K562 (cell line): ENCODE measurements at places on chromosomes 3 and 15. TPM values are rescaled to one million over a fixed set of nuclear protein-coding genes. Genes with fewer than 3 reads are reported as not detected.
A peak's percentile ranks its signal among the peaks of the same experiment; 100 is the strongest.

The USP13 gene
- 0.94 and 1.4 TPM in 2 replicates for total RNA-seq

The SMCO1 gene
- total RNA-seq: 0.20 TPM in 1 of 2 replicates, not detected in the other

The TERC gene
- 21.6 and 29.3 TPM in 2 replicates for total RNA-seq

The FBXL2 gene
- total RNA-seq: 1.6 and 2.2 TPM in 2 replicates

The SAXO2 gene
- total RNA-seq: 5.7 and 8.2 TPM in 2 replicates

The KCNMB3 gene
- 9.9 and 14.3 TPM in 2 replicates for total RNA-seq

The TPRA1 gene
- total RNA-seq: 19.4 and 21.5 TPM in 2 replicates

The KATNBL1 gene
- total RNA-seq: 27.8 and 30.0 TPM in 2 replicates

The PLCH1 gene
- 0.42 and 0.53 TPM in 2 replicates for total RNA-seq

The HYPK gene
- total RNA-seq: 23.7 and 27.7 TPM in 2 replicates

The INSYN1 gene
- total RNA-seq: not detected in 2 replicates

The P2RY1 gene
- 23.1 and 24.3 TPM in 2 replicates for total RNA-seq

The PLIN1 gene
- not detected in 2 replicates for total RNA-seq

DNA sequence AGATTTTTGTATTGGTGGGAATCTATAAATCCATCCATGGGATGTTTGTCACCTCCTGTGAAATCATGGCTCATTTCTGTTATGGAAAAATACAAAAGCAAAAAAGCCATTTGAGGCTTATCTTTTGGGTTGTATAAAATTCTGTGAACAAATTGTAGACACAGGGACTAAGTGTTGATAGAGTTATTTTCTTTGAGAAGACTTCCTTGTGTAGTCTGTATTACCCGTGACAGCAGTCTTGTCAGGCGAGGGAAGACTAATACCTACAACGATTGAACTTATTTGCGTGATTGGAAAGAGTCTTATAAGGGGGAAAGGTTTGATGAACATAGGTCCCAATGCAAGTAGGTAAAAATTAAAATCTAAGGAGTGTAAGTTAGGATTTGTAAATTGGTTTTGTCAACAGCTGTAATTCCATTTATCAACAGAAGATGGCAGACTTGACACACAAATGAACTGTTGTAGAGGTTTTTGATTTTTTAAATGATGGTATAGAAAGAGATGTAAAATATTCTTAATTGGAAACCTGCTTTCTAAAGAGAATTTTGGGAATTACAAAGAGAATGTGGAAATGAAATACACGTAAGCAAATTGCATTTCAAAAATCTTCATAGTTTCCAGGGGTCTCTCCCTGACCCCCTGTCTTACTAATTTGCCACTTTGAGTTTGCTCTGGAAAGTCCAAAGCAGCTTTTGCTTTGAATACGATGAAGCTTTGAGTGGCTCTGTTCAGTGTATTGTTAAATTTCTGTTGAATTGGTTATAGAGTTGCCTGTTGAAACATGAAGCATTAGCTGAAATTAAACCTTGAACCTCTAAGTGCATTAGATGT is 33.2 kb downstream of the SLC25A26 start:
- no peaks in the 10 kb centered on the region for H3K36me3 ChIP-seq
- H3K4me3 ChIP-seq: no peak overlapping the region
- H3K27me3 ChIP-seq: no peaks in the 10 kb centered on the region
- no peaks in the 10 kb centered on the region for H3K4me1 ChIP-seq

GRCh38 chr15:38243278-38244055 is 9.2 kb upstream of the SPRED1 start:
- no peaks in the 10 kb centered on the region for H3K4me1 ChIP-seq
- no peak overlapping the region for H3K4me3 ChIP-seq
- no peak for DNase-seq
- H3K27me3 ChIP-seq: peaks cover 3% of the 10 kb centered on the region; the same call in 1 of the 2 replicates
- no peak overlapping the region for H3K27ac ChIP-seq
- H3K36me3 ChIP-seq: no peaks in the 10 kb centered on the region

DNA sequence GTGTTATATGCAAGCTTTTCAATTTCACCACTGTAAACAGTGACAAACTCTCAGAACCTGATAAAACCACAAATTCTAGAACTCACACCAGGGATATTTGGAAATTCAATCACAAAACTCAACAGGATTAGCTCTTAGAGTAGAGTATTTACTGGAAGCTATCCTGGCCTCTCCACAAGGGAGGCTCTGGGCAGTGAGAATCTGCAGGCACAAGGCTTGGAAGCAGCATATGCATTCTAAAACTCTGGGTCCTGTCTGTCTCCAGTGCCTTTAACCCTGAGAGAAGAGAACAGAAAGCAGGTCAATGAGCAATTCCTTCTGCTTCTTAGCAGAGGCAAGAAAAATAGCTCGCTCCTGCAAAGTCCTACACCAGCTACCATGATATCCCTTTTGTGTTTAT is 23.4 kb downstream of the PLSCR4 start:
- no peaks in the 10 kb centered on the region for H3K4me1 ChIP-seq
- H3K27ac ChIP-seq: no peak overlapping the region
- no peaks in the 10 kb centered on the region for H3K36me3 ChIP-seq
- DNase-seq: no peak
- no peak overlapping the region for H3K4me3 ChIP-seq

DNA sequence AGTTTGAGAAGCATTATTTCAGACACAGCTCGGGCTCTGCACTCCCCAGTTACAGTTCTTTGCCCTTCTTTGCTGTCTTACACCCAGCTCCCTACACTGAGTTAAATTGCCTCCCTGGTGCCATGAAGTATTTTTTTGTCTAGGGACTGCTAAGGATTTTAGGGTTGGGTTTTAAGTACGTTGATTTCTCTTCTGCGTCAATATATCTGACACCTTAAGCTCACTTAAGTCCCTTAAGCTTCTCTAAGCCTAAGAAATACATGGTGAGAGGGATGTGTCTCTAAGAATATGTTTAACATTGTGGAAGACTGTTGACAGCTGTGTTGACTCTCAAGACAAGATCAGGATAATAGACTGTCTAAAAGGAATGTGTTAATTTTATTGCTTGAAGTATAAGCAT is 400.5 kb downstream of the PTPRG start:
- DNase-seq: no peak
- no peaks in the 10 kb centered on the region for H3K36me3 ChIP-seq
- H3K27ac ChIP-seq: no peak overlapping the region
- H3K27me3 ChIP-seq: no peaks in the 10 kb centered on the region

- no peak overlapping the region for H3K4me3 ChIP-seq
- DNase-seq: peak; percentile 20
- H3K27ac ChIP-seq: no peak overlapping the region
- H3K4me1 ChIP-seq: no peaks in the 10 kb centered on the region
- peaks cover 45% of the 10 kb centered on the region for H3K27me3 ChIP-seq
These were observed 6.5 kb downstream of the CCDC33 start for GRCh38 chr15:74242441-74243185.

- no peaks in the 10 kb centered on the region for H3K36me3 ChIP-seq
- H3K4me3 ChIP-seq: no peak overlapping the region
- H3K4me1 ChIP-seq: peaks cover 5% of the 10 kb centered on the region; the same call in 1 of the 2 replicates
- H3K27me3 ChIP-seq: no peaks in the 10 kb centered on the region
- H3K27ac ChIP-seq: no peak overlapping the region
These were observed 46.0 kb upstream of the C3orf22 start for GRCh38 chr3:126604691-126605090.

GRCh38 chr3:125309476-125309875 is 65.6 kb downstream of the ZNF148 start:
- no peak overlapping the region for H3K4me3 ChIP-seq
- peaks cover 3% of the 10 kb centered on the region; the same call in 1 of the 3 replicates for H3K4me1 ChIP-seq
- H3K36me3 ChIP-seq: peaks cover 20% of the 10 kb centered on the region
- no peak overlapping the region for H3K27ac ChIP-seq
- no peaks in the 10 kb centered on the region for H3K27me3 ChIP-seq

- no peaks in the 10 kb centered on the region for H3K36me3 ChIP-seq
- DNase-seq: no peak
- H3K4me3 ChIP-seq: no peak overlapping the region
These were observed 35.8 kb upstream of the UMPS start for GRCh38 chr3:124694486-124694885.

- H3K4me1 ChIP-seq: no peaks in the 10 kb centered on the region
- no peaks in the 10 kb centered on the region for H3K27me3 ChIP-seq
- H3K27ac ChIP-seq: no peak overlapping the region
- H3K4me3 ChIP-seq: no peak overlapping the region
These were observed 3.3 kb downstream of the AMIGO3 start for GRCh38 chr3:49716169-49716568.

- no peak overlapping the region for H3K4me3 ChIP-seq
- H3K27me3 ChIP-seq: no peaks in the 10 kb centered on the region
- H3K27ac ChIP-seq: no peak overlapping the region
- no peak for DNase-seq
- peaks cover 67% of the 10 kb centered on the region for H3K36me3 ChIP-seq
These were observed 2.1 kb downstream of the TMEM43 start for GRCh38 chr3:14126887-14127505.

GRCh38 chr3:100641471-100642032 is 32.2 kb downstream of the ADGRG7 start:
- no peak for DNase-seq
- H3K4me1 ChIP-seq: no peaks in the 10 kb centered on the region
- H3K27me3 ChIP-seq: no peaks in the 10 kb centered on the region
- no peak overlapping the region for H3K27ac ChIP-seq
- H3K4me3 ChIP-seq: no peak overlapping the region

- H3K36me3 ChIP-seq: peaks cover 31% of the 10 kb centered on the region
- peak overlapping the region; percentile 94 for H3K27ac ChIP-seq
- DNase-seq: no peak
- H3K27me3 ChIP-seq: no peaks in the 10 kb centered on the region
- H3K4me3 ChIP-seq: peak overlapping the region; percentile 61
These were observed 701 bp downstream of the SGO1 start for GRCh38 chr3:20185331-20185678.

DNA sequence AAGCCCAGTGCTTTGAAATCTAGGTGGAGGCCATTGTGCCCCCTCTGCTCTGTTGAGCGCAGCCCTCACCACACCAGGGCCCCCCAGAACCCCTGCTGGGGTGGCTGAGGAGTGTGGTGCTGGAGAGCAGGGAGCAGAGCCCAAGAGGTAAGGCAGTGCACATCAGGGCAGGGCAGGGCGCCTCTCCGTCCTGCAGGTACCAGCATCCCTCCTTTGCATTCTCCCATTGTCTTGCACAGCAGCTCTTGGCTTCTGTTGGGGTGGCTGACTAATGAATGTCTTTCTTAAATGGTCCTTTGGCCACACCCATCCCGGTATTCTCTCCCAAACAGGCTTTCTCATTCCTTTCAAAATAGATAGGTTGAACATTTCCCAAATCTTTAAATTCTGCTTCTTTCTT is 41.4 kb upstream of the GABRG3 start:
- H3K27me3 ChIP-seq: no peaks in the 10 kb centered on the region
- no peaks in the 10 kb centered on the region for H3K4me1 ChIP-seq
- H3K36me3 ChIP-seq: no peaks in the 10 kb centered on the region
- no peak overlapping the region for H3K27ac ChIP-seq
- DNase-seq: no peak

GRCh38 chr15:68418611-68419161 is 13.3 kb downstream of the ITGA11 start:
- DNase-seq: no peak
- no peak overlapping the region for H3K27ac ChIP-seq
- peaks cover 29% of the 10 kb centered on the region for H3K27me3 ChIP-seq
- no peaks in the 10 kb centered on the region for H3K36me3 ChIP-seq
- no peaks in the 10 kb centered on the region for H3K4me1 ChIP-seq

- H3K36me3 ChIP-seq: no peaks in the 10 kb centered on the region
- no peaks in the 10 kb centered on the region for H3K4me1 ChIP-seq
- H3K27me3 ChIP-seq: no peaks in the 10 kb centered on the region
These were observed 246.5 kb upstream of the PEX5L start for GRCh38 chr3:180283251-180283650.
